OCI-M1 (cell line): ENCODE measurements at places on chromosomes 3 and 15.

DNA sequence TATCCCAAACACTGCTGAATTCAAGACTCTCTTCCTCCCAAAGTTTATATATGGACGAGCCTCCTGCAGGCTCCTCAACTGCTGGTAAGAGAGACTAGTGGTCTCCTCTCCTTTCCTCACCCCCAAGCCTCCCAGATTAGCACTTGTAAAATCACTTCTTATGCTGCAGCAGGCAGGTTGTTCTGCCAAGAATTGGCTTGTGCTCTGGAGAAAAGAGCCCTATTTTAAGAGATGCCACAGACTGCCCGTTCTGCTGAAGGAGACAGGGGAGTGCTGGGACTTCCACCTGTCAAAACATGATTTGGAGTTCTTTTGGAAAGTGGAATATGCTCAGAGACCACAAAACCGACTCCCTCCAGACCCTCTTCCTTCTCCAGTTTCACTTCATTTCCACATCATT is 230.9 kb upstream of the EIF1B start:
- DNase-seq: no peak

- DNase-seq: no peak
Observed at GRCh38 chr3:126459111-126459762, 16.5 kb downstream of the ZXDC start.

GRCh38 chr15:82314769-82315518 is 34.3 kb downstream of the GOLGA6L10 start:
- no peak for DNase-seq

- DNase-seq: no peak
Observed at GRCh38 chr3:155441506-155441905, 148.0 kb upstream of the STRIT1 start.

- no peak for DNase-seq
Observed at GRCh38 chr3:39601241-39601640, 133.8 kb downstream of the MOBP start.

DNA sequence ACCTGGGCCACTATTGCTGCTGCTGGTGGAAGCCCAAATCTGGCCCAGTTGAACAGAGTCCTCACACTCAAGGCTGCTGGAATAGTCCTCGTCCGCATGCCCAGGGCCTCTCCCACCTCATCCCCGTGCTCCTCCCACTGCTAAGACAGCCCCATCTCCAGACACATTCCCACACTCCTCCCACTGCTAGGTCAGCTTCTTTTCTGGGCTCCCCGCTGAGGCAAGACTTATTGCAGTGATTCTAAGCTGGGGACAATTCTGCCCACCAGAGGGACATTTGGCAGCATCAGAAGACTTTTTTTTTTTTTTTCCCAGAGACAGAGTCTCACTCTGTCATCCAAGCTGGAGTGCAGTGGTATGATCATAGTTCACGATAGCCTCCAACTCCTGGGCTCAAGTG is 35.1 kb downstream of the POC1A start:
- DNase-seq: no peak

GRCh38 chr15:95120595-95120994 is 889.2 kb downstream of the MCTP2 start:
- no peak for DNase-seq

DNA sequence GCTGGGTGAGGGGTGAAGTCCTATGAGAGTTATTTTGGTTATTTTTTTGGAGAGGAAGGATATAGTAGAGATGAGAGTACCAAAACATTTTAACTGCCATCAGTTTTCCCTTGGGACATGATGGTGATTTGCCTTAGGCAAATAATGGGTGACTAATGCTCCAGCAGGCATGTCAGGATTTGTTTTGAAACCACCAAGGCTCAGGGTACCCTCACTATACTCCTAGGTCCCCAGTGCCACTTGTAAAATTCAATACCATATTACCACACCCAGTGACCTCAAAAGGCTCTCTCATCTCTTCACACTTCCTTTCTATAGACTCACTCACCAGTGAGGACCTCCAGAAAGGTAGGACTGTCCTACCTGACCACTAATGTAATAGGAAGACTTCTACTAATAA is 83.6 kb downstream of the WDR72 start:
- DNase-seq: no peak

DNA sequence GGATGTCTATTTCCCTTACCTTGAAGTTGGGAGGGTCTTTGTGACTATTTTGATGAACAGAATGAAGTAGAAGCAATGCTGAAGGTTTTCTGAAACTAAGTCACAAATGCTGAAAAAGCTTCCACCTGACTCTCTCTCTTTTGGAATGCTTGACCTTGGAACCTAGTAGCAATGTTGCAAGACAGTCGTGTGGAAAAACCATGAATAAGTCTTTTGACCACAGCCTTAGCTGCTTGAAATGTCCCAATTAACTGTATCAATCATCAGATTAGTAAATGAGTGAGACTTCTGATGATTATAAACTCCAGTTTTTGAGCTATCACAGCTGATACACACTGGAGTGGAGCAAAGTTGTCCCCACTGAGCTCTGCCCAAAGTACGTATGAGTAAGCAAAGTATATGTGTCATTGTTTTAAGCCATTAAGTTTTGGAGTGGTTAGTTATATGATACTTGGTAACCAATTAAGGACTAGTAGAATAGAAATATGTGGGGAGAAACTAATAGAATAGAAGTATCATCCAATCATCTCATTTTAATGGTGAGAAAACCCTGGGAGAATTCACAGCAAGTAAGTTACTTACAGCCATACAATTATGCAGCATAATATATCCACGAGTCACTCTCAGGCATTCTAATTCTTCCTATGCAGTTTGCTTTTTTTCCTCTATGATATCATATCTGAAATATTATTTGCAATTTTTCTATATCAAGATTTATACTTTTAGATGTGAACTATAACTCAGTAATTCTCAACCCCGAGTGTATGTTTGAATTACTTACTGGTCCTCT is 1010.6 kb downstream of the ROBO2 start:
- no peak for DNase-seq

GRCh38 chr15:94029495-94029894 is 201.9 kb upstream of the MCTP2 start:
- DNase-seq: no peak
